ENCODE measurements at places on chromosomes 6 and 20. TPM values are rescaled to one million over a fixed set of nuclear protein-coding genes. Genes with fewer than 3 reads are reported as not detected.

- H3K27ac ChIP-seq = peak overlapping the region; percentile 88
- H3K27me3 ChIP-seq = no peaks in the 10 kb centered on the region
- DNase-seq = peak; percentile 72
These were observed 81.5 kb downstream of the RTN4IP1 start for GRCh38 chr6:106547601-106548453.

- no peaks in the 10 kb centered on the region for H3K27me3 ChIP-seq
- H3K36me3 ChIP-seq = no peaks in the 10 kb centered on the region
- no peak for DNase-seq
- H3K27ac ChIP-seq = no peak overlapping the region
- no peaks in the 10 kb centered on the region for H3K4me1 ChIP-seq
These were observed 82.1 kb downstream of the PLEKHG1 start for GRCh38 chr6:150681578-150682395.

GRCh38 chr20:9523636-9524035, 9.2 kb downstream of the LAMP5 start:
- peak; percentile 10 for DNase-seq
- no peaks in the 10 kb centered on the region for H3K27me3 ChIP-seq
- H3K4me1 ChIP-seq = no peaks in the 10 kb centered on the region
- no peaks in the 10 kb centered on the region for H3K36me3 ChIP-seq

DNA sequence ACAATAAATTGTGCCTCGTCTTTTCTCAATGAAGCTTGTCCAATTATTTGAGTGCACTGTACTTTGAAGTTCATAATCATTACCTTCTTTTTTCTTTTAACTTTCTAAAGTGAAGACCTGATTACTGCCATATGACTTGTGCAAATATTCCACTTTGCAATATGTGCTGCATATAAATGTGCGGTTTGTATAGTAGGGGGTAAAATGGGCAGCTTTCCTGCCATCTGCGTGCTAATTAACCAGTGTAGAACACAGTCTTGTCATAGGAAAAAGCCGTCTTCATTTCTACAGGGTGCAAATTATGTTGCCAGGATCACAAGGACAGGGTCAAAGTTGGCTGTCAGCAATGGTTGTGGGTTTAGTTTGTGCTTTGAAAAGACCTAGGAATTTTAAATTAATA, 397.0 kb downstream of the NKAIN2 start:
- H3K27ac ChIP-seq = peak overlapping the region; percentile 99
- peaks cover 28% of the 10 kb centered on the region for H3K4me1 ChIP-seq
- no peak overlapping the region for H3K4me3 ChIP-seq

GRCh38 chr20:40938020-40938419, 90.6 kb upstream of the TOP1 start:
- H3K27ac ChIP-seq = no peak overlapping the region
- H3K4me1 ChIP-seq = no peaks in the 10 kb centered on the region
- H3K27me3 ChIP-seq = no peaks in the 10 kb centered on the region
- DNase-seq = no peak
- no peak overlapping the region for H3K4me3 ChIP-seq
- H3K36me3 ChIP-seq = no peaks in the 10 kb centered on the region

DNA sequence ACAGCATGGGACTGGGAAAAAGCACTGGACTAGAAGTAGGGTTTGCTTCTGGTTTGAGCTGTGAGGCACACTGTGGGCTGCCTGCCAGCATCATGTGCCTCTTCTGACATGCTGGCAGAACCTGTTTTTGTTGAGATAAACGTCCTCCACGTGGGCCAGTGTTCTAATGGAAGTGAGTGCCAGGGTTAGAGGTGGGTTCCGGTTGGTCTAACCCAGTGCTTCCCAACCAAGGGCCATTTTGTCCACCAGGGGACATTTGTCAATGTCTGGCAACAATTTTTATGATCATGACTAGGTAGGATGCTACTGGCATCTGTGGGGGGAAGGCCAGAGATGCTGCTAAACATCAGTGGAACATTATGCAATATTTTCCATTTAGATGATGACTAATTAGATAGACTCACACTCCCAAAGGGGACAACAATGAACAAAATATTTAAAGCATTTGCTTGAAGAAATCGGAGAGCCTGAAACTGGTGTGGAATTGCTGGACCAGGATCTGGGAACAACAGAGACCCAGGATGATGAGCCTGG, 7.8 kb upstream of the APMAP start:
- H3K4me3 ChIP-seq = no peak overlapping the region
- peaks cover 12% of the 10 kb centered on the region for H3K27me3 ChIP-seq
- peak; percentile 73 for DNase-seq
- peaks cover 10% of the 10 kb centered on the region for H3K36me3 ChIP-seq
- H3K4me1 ChIP-seq = peaks cover 38% of the 10 kb centered on the region

GRCh38 chr6:39884696-39885095, 49.6 kb downstream of the MOCS1 start:
- H3K27me3 ChIP-seq = no peaks in the 10 kb centered on the region
- H3K27ac ChIP-seq = no peak overlapping the region
- DNase-seq = no peak
- peaks cover 4% of the 10 kb centered on the region for H3K4me1 ChIP-seq
- no peak overlapping the region for H3K4me3 ChIP-seq

DNA sequence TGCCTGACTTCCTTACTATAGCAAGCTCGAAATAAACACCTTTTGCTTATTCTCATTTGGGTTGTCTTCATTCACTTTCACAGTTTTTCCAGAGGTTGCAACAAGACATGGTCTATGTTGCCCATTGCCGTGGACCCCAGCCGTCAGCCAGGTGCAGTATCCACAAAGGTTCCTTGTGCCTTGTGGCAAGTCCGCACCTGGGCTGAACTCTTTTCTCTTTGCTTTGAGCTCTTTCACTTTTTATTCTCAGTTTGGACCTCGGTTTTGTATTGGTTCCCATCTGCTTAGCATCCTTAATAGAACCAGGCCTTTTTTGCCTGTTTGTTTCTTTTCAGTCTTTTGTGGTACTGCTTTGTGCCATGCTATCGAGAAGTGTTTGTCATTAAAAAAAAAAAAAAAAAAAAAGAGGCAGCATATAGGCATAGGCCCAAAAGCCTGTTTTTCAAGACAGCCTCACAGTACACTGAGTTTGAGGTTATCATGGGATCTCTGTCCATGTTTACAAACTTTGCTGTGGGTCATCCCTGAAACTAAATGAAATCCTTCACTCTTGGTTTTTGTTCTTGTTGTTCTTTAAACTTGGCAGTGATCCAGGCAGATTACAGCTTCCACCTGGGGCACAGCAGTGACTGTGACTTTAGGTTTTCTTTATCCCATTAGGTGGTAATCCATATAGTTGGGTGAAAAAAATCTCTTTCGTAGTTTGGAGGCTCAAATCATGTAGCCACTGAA, 33.3 kb downstream of the GSTA3 start:
- peak; percentile 23 for DNase-seq
- H3K27me3 ChIP-seq = peaks cover 53% of the 10 kb centered on the region
- H3K27ac ChIP-seq = no peak overlapping the region
- H3K4me1 ChIP-seq = peaks cover 14% of the 10 kb centered on the region

GRCh38 chr6:46191961-46192360, 21.2 kb upstream of the ENPP5 start:
- H3K36me3 ChIP-seq = no peaks in the 10 kb centered on the region
- H3K27me3 ChIP-seq = no peaks in the 10 kb centered on the region
- H3K27ac ChIP-seq = no peak overlapping the region
- no peak overlapping the region for H3K4me3 ChIP-seq

- no peak overlapping the region for H3K4me3 ChIP-seq
- no peak overlapping the region for H3K27ac ChIP-seq
- H3K4me1 ChIP-seq = no peaks in the 10 kb centered on the region
- no peaks in the 10 kb centered on the region for H3K36me3 ChIP-seq
- no peak for DNase-seq
- H3K27me3 ChIP-seq = no peaks in the 10 kb centered on the region
These were observed 169.7 kb upstream of the GGTLC1 start for GRCh38 chr20:24158281-24158680.

DNA sequence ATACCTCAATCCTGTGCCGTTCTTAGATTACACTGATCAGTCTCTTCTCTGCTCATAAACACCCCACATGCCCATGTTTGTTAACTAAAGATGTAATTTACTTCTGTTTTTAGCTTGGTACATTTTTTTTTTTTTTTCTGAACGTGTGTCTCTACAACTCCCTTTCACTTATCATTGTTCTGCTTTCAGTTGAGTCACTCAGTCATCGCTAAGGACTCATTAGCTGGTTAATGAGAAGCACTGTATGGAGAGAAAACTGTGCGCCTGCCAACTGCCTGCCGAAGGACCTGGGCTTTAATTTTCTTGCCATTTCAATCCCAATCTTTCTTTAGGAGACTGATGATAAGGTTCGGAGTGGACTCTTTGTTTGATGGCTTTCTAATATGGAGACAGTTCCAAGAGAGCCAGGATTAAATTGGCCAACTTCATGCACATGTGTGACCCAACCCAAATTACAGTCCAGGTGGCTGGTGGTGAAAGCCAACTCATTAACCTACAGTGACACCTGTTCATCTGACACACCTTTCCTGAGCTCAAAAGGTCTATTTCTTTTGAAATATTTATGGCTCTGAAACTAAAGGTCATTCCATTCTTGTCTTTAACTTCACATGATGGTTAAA, 334.1 kb downstream of the BCKDHB start:
- H3K27ac ChIP-seq = peak overlapping the region; percentile 91
- H3K4me3 ChIP-seq = no peak overlapping the region
- H3K27me3 ChIP-seq = no peaks in the 10 kb centered on the region
- H3K36me3 ChIP-seq = no peaks in the 10 kb centered on the region

DNA sequence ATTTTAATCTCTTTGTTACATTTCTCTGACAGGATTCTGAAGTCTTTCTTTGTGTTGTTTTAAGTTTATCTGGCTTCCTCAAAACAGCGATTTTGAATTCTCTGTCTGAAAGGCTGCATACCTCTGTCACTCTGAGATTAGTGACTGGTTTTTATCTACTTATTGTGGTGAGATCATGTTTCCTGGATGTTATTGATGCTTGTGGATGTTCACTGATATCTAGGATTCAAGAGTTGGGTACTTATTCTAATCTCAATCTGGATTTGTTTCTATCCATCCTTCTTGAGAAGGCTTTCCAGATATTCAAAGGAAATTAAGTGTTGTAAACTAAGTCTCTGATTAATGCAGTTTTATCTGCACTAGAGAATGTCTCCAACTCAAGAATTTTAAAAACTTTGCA, 1076.1 kb upstream of the ADGRB3 start:
- H3K4me1 ChIP-seq = no peaks in the 10 kb centered on the region
- H3K27ac ChIP-seq = no peak overlapping the region
- no peak for DNase-seq
- no peak overlapping the region for H3K4me3 ChIP-seq
- no peaks in the 10 kb centered on the region for H3K36me3 ChIP-seq

GRCh38 chr6:6008648-6009421, 2.1 kb upstream of the NRN1 start:
- H3K27ac ChIP-seq = no peak overlapping the region
- H3K4me1 ChIP-seq = no peaks in the 10 kb centered on the region
- no peaks in the 10 kb centered on the region for H3K36me3 ChIP-seq
- H3K27me3 ChIP-seq = peaks cover 90% of the 10 kb centered on the region
- peak overlapping the region; percentile 57 for H3K4me3 ChIP-seq

DNA sequence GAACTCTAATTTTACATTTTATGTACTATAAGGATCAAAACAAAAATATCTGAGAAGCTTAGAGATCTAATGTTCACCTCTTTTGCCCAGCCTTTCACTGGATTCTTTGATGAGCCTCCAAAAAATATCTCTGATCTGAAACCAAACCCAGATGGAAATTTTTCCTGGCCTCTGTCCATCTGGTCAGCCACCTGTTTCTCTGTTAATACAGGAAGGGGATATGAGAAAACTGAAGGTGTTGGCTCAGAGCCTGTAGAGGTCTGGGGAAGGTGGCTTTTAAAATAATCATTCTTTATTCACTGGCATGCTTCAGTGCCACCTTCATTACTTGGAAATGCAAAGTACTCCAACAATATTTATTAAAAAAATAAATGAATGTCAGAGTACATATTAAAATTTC, 8.5 kb upstream of the MCM3 start:
- H3K36me3 ChIP-seq = no peaks in the 10 kb centered on the region
- no peak overlapping the region for H3K27ac ChIP-seq
- no peak overlapping the region for H3K4me3 ChIP-seq
- no peak for DNase-seq
- no peaks in the 10 kb centered on the region for H3K27me3 ChIP-seq

- peaks cover 14% of the 10 kb centered on the region for H3K4me1 ChIP-seq
- peak overlapping the region; percentile 55 for H3K4me3 ChIP-seq
- no peaks in the 10 kb centered on the region for H3K36me3 ChIP-seq
- peak; percentile 89 for DNase-seq
- no peaks in the 10 kb centered on the region for H3K27me3 ChIP-seq
These were observed 57.3 kb upstream of the MLIP start for GRCh38 chr6:54053881-54054391.

GRCh38 chr6:133376743-133377142, 135.6 kb downstream of the EYA4 start:
- H3K27me3 ChIP-seq = peaks cover 83% of the 10 kb centered on the region
- H3K4me3 ChIP-seq = no peak overlapping the region

DNA sequence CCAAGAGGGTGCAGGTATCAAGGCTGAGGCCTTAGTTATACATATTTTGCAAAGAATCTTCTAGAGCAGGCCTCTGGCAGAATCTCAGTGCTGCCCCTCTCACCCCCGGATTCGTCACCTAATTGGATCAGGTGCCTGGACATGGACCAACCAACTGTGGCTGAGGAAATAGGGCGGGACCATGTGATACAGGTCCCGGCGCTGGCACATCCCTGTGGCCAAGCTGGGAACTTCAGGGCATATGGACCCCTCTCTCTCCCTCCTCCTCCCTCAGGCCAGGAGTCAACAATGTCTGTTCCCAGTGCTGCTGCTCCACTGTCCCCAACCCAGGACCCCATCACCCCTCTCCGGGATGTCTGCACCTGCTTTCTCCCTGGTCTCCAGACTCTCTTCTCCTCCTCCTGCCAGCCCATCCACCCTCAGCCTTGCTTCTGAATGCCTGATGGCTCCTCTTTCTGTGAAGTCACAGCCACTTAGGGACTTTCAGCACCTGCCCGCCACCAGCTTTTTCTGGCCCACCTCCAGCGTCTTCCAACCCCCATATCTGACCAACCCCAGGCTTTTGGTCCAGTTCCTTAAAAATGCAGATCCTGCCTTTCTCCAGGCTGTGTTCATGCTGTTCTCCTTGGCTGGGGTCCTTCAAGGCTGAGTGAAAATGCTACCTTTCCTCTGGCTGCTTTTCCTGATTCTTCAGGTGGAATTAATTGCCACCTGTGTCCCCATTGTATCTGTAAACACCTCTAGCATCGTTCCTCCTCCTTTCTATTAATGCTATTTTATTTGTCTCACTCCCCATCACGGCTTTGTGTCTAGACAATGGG, 19.0 kb upstream of the MLN start:
- H3K27ac ChIP-seq = no peak overlapping the region
- DNase-seq = peak; percentile 51
- H3K4me1 ChIP-seq = peaks cover 12% of the 10 kb centered on the region

GRCh38 chr6:15038013-15038791, 207.7 kb upstream of the JARID2 start:
- H3K4me1 ChIP-seq = no peaks in the 10 kb centered on the region
- no peak overlapping the region for H3K4me3 ChIP-seq
- no peak overlapping the region for H3K27ac ChIP-seq
- H3K27me3 ChIP-seq = no peaks in the 10 kb centered on the region
- no peak for DNase-seq
- no peaks in the 10 kb centered on the region for H3K36me3 ChIP-seq

Gene CDSN
- total RNA-seq = 0.16 TPM

Gene HTR1E
- total RNA-seq = not detected

Gene HUS1B
- 0.72 TPM for total RNA-seq

Gene MTCH1
- total RNA-seq = 78.2 TPM

Gene SCRT2
- not detected for total RNA-seq

Gene SRMS
- total RNA-seq = 1.4 TPM

Gene ISM1
- total RNA-seq = 1.3 TPM

Gene MOG
- total RNA-seq = not detected

All from MCF 10A (cell line).